Fibroblast of the aortic adventitia (primary cell): ENCODE measurements at places on chromosomes 5 and 9. TPM values are rescaled to one million over a fixed set of nuclear protein-coding genes. Genes with fewer than 3 reads are reported as not detected.

DNA sequence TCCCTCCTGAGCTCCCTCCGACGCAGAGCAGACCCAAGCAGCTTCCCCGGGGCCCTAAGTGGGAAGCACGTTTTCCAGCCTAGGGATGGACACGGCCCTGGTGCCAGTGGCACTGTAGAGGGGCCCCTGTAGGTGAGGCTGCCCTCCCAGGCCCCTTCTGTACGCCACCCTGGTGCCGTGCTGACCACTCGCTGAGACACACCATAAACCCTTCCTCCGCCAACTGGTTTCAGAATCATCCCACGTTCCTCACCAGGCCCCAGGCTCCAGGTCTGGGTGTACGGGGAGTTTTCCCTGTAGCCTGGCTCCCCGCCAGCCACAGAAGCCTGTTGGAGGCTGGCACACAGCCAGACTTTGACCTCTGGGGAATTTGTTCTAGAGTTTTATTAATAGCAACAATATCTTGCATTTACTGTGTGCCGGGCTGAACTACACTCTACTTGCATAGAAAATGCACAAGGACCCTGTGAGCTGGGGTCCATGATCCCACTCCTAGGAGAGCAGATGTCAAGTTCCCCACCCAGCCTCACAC lies 18.2 kb upstream of the WDR38 start:
- peak; percentile 89 for DNase-seq

DNA sequence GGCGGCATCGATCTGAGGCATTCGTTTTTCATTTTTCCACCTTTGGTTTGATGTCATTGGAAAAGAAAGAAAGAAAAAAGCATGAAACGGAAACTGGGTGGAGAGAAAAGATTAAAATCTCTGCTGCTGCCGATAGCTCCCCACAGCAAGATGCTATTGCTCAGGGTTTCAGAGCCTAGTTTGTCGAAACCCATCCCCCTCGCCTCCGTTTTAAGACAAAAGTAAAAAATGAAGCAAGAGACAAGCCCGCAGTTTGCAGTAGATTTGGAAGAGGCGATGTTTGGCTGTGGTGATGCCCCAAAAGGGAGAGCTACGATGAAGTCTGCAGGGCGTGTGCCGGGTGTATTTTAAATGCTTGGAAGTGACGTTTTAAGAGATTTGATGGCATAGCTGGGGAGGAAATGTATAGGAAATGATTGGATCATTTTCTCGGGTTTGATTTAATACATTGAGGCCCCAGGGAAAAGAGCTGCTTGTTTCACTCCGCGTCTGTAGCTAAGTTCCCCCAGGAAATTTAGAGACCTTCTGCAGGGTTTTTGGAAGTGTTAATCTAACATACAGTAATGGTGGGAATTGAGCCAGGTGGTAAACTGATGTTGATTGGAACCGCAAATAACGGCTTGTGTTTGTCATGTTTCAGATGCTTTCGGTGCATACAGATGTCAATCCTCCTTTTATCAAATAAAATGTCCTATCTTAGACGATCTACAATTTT lies 909 bp downstream of the NDFIP1 start:
- peak; percentile 55 for DNase-seq

GRCh38 chr9:121450241-121450640 lies 49.4 kb downstream of the GGTA1 start:
- no peak for DNase-seq

DNA sequence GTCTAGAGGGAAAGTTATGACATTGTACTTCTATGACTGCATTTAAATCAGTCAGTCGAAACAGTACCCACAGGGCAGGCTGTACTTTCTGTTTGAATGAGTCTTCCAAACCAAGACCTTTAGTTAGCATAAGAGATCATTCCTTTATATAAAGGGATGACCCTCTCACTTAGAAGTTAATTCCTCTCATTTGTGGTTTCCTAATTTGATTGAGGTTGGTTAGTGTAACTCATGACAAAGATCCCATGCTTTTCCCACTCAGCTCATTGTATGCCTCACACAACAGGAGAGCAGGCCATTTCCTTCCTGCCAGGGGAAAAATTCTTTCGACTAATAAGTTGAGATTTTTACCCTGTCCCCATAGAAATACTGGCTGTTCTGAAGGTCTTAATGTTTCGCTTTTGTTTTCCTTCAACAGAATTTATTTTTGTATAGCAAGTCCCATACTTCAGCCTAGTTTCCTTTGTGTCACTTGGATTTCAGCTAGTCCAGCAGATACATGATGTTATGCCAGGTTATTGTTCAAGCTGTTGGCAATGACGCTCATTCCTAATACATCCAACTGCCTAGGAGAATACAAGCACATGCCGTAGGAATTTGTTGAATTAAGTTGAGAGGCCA lies 500.7 kb downstream of the SPATA31D1 start:
- peak; percentile 94 for DNase-seq

GRCh38 chr5:50663636-50664035 lies 2.8 kb upstream of the PARP8 start:
- DNase-seq, result no peak

DNA sequence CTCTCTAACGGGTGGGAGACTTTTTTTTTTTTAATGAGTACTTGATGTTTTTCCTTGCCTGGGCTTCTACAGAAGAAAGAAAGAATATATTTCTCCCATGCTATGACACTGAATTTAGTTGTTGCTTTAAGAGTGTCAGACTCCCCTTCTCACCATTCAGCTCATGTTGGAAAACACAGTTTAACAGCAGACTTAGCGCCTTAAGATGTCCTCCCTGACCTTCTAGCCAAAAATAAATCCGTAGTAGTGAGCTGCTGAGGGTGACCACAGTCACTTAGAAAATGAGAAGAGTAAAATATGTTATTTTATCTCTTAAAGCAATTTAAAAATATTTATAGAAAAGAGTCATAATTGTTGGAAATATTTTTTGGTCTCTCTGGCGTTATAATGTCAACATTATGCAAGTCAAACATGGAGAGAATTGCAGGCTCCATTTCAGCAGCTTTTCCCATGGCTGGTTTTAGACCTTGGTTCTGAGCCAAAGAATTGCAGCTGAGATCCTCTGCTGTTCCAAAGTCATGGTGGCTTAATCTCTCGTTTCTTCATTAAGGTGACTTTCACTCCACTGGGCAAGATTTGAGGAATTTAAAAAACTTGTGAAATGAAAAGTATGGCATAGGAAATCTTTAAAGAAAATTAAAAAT lies 143.5 kb downstream of the GHR start:
- peak; percentile 20 for DNase-seq

DNA sequence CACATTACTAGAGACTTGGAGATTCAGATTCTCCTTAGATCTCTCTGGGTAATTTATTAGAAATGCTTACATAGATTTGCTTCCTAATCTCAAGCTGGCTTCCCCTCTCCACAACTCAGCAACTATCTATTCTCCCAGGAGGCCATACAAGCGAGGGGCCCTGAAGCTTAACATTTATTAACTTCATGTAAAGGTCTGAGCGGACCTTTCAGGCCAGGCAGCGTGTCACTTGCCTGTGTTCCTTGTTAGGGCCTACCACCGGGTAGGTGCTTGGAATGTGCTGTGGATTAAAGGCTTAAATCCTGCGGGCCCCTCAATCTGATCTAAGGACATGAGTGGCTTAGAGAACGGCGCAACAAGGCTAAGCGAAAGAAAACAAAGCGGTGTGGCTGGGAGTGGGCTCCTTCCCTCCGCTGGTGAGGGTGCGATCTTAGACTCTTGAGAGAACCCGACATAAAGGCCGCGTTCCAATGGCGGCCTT lies 712 bp upstream of the HSPA4 start:
- DNase-seq, result no peak

GRCh38 chr5:157886796-157887380 lies 27.9 kb upstream of the CLINT1 start:
- DNase-seq, result no peak

DNA sequence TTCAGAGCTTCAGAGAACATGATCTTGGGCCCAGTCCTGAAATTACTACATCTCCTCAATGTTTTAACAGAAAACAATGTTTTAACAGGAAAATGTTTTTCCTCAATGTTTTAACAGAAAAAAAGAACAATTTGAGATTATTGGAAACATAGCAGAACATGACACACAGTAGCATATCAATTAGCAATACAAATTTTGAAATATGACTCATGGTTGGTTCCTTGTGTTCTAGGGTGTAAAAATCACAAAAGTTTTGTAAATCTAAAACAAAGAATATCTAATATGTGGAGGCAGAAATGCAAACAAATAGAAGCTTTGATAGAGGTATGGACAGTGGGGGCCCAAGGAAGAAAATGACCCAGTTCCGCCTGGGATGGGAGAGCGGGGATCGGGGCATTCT lies 22.8 kb upstream of the ARSB start:
- no peak for DNase-seq

GRCh38 chr5:109223531-109223930 lies 186.2 kb downstream of the PJA2 start:
- DNase-seq, result no peak

Gene PCDHGB6
- total RNA-seq, result 3.8 and 5.8 TPM in 2 replicates

Gene OR2V1
- total RNA-seq, result not detected in 2 replicates

Gene SLC34A3
- total RNA-seq, result not detected in 2 replicates

Gene PCDHGA4
- total RNA-seq, result 3.7 and 9.9 TPM in 2 replicates

Gene TLE1
- 33.4 and 49.5 TPM in 2 replicates for total RNA-seq

Gene SLC27A6
- not detected in 2 replicates for total RNA-seq

Gene STK32A
- 2.3 and 26.0 TPM in 2 replicates for total RNA-seq
